Hematopoietic multipotent progenitor cell treated with erythropoietin and hydrocortisone succinate and interleukin-3 and kit ligand, for 8 days (in vitro differentiated cells): ENCODE measurements at places on chromosomes 4 and X.

- no peak for DNase-seq
Measured at GRCh38 chr4:73533515-73534422, 52.2 kb downstream of the AFM start.

DNA sequence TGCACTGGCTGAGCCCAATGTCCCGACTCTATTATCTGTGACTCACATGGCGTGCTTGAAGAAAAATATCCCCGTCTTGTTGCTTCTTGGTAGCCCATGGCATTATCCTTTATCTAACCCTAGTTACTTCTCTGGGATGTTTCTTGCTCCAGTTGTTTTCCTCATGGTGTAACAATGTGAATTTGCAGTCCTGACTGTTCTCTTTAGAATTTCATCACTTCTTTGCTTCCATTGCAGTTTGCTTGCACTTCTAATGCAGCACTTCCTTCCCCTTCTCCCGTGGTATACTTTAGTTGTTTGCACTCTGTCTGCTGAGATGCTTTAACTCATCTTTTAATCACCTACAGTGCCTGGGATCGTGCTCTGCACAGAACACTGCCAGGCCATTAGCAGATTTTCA, 126.9 kb downstream of the MAML3 start:
- DNase-seq = no peak

DNA sequence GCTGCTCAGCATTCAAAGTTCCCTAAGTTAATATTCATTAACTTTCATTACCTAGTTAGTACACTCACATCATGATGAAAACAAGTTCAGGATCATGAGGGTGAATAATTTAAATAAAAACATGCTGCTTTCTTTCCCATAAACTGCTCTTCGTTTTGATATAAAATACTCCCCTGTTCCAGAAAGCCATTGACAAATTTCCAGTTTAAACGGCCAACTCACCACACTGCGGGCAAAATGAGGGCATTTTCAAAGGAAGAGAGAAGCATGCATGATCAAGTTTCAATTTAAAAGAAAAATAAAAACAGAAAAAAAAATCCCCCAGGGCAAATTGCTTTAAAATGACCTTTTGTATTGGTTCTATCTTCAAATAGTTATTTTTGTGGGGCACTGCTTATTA, 69.6 kb downstream of the EPHA5 start:
- DNase-seq = no peak

DNA sequence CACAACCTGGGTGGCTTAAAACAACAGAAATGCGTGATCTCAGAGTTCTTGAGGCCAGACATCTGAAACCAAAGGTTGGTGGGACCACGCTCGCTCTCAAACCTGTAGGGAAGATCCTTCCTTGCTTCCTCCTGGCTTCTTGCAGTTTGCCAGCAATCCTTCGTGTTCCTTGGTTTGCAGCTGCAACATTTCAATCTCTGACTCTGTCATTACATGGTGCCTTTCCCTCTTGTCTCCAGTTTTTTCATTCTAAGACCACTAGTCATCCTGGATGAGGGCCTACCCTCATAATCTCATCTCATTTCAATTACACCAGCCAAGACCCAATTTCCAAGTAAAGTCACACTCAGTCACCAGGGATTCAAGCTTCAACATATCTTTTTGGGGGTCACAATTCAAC, 388.0 kb downstream of the GPM6A start:
- no peak for DNase-seq

DNA sequence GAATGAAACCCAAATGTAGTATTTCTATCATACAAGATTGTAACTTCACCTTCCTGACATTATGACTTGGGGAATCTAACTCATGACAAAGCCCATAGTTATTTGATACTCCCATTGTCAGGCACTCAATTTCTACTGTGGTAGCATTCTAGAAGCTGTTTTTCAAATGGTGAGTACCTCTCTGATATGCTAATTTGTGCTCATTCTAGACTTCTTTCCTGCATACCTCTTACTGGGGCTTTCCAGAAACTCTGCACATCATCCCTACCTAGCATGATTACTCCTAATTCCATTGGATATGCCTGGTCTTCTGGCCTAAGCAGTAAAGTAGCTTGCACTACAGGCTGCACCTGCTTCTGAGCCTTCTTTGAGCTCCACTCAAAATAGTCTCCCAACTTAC, 50.4 kb upstream of the TMEM184C start:
- no peak for DNase-seq
